Fibroblast of the aortic adventitia (primary cell): ENCODE measurements at places on chromosomes 13 and 19. TPM values are rescaled to one million over a fixed set of nuclear protein-coding genes. Genes with fewer than 3 reads are reported as not detected.
A peak's percentile ranks its signal among the peaks of the same experiment; 100 is the strongest.

GRCh38 chr13:94711561-94712286, 621 bp downstream of the SOX21 start:
- no peak for DNase-seq

DNA sequence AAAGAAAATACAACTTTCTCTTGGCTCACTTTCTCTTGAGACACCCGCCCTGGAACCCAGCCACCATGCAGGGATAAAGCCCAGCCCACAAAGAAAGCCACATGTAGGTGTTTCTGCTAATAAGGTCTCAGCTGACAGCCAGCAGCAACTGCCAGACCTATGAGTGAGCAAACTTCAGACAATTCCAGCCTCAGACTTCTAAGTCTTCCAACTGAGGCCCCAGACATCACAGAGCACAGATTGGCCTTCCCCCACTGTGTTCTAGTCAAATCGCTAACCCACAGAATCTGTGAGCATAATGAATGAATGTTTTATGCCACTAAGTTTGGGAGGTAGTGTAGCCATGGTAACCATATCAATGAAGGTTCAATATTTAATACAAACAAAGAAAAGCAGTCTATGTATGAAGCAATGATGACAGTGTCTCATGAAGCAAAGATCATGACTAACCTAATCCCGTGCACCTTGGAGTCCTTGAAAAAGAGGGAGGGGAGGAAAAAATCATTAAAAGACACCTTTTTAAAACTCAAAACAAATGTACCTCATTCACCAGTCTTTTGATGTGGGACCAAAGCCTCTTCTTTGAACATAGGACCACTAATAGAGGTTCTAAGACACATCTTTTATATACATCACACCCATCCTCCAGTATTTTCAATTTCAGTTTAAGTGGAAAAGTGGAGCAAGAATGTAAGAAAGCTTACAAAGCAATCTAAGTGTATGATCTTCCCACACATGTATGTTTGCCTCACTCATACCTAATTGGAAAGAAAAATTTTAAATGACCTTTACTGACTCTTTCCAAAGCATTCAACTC, 6.2 kb downstream of the MRPS31 start:
- DNase-seq, result peak; percentile 43

GRCh38 chr13:81872581-81872980, 1531.7 kb upstream of the SPRY2 start:
- no peak for DNase-seq

DNA sequence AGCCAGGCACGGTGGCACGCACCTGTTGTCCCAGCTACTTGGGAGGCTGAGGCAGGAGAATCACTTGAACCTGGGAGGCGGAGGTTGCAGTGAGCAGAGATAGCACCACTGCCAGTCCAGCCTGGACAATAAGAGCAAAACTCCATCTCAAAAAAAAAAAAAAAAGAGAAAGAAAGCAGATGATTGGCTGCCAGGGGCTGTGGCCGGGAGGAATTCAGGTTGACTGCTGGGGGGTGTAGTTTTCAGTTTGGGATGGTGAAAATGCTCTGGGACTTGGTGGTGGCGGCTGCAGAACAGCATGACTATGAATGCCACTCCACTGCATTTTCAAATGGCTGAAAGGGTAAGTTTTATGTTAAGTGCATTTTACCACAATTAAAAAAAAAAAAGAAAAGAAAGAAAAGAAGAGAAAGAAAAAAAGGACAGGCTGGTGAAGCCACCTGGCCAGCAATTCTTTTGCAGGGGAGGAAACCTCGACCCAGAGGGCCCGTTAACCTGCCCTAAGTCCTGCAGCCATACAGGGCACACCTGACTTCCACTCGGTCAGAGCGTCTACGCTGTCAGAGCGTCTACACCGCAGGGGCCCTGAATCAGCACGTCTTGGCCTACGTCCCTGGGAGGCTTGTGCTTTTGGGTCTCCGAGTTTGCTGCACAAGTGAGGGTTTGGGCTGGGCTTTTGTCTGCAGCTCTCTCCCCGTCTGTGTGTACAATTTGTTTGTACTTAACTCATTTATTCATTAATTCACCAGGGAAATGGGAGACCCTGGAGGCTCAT, 3.6 kb downstream of the ISOC2 start:
- no peak for DNase-seq

DNA sequence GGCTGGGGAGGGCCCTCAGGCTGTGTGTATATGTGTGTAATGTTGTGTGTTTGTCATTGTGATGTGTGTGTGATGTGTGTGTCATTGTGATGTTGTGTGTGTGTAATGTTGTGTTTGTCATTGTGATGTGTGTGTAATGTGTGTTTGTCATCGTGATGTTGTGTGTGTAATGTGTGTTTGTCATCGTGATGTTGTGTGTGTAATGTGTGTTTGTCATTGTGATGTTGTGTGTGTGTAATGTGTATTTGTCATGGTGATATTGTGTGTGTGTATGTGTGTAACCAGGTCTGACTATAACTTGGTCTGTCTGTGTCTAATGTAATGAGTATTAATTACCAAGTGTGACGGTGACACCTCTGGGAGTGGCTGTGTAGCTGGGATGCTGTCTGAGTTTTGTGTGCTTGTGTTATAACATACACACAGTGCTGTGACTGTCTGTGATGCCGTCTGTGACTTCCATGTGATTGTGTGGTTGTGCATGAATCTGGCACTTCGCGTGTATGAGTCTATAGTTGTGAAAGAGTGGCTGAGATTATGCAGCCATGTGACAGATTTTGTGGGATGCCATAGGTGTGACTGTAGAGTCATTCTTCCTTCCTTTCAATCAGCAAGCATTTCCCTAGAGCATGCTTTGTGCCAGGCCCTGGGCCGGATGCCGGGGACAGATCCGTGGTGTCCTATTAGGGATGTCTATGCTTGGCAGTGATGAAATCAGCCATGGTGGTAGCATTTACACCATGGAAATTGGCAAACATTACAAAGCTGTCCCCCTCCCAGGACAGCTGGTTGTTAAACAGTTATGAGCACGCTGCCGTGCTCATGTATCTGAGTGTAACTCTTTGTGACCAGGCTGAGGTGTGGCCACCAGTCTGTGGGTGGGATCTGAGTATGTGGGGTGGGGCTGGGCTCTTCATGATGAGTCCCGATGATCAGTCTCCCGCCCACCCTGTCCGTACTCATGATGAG, 6.4 kb downstream of the TNFSF14 start:
- no peak for DNase-seq

DNA sequence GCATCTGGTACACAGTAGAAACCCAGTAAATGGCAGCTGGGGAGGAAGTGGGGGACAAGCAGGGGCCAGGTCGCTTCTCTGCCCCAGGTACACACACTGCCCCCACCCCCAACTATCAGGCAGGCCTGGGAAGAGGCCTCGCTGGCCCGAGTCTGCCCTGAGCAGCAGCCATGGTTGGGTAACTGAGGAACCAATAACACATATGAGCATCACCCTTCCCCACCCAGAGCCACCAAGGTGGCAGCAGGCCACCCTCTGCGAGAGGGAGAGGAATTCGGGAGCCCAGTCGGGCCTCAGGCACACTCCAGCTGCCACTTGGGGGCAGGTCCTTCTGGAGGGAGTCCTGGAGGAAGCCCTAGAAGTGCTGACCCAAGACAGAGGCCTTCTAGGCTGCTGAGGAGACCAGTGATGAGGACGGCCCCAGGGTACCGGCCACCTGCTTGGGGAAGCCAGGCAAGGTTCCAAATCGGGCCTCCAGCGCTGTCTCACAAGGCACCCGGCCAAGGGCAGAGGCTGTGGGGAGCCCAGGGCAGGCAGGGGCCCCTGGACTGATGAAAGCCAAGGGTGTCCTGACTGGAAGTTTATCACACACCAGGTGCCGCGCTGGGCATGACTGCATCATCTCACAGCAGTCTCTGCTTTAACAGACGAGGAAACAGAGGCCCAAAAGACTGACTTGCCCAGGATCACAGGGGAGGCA, 14.0 kb upstream of the KPTN start:
- no peak for DNase-seq

DNA sequence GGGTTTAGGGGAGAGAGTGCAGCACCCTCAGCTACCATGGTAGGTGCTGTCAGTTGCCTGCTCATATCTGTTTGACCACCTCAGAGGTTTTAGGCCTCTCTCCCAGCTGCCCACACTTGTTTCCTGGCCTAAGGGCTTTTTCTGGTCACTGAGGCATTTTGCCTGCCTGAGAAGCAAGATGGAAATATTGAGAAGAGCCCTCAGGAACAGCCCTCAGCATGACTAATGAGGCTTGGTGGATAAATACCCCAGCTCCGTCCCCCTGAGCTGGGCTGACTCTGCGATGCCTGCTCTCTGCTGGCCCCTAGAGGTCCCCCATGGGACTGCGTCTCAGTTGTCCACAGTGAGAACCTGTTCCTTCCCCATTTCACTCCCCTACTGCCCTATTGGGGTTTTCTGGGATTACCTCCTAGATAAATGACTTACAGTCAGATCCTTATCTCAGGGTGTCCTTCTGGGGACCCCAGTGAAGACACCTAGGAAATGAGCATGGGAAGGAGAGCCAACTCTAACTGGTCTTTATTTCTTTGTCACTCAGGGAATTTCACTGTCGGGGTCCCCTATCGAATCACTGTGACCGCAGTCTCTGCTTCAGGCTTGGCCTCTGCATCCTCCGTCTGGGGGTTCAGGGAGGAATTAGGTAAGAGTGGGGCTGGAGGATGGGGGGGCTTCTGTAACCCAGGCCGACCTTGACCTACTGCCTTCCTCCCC, 13.3 kb downstream of the PALM3 start:
- no peak for DNase-seq

GRCh38 chr13:24680258-24680920, at the start of gene ATP12A:
ATP12A (plus strand) TSS chr13:24680408; CDS start chr13:24680744, 336 bp downstream.
- no peak for DNase-seq

GRCh38 chr13:35475212-35475959, 1.1 kb downstream of the MAB21L1 start:
- peak; percentile 47 for DNase-seq

DNA sequence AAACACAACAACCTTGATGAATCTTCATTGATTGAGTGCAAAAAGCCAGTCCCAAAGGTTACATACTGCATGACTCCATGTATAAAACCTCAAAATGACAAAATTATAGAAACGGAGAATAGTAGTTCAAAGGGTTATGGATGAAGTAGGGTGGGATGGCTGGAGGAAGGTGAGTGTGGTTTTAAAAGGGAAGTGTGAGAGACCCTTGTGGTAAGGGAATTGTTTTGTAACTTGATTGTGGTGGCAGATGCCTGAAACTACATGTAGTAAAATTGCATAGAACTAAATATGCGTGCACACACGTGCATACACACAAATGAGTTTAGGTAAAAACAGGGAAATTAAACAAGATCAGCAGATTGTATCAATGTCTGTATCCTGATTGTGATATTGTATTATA, 340.7 kb downstream of the MTUS2 start:
- no peak for DNase-seq

CGB2 gene
- not detected in 2 replicates for total RNA-seq

LSR gene
- total RNA-seq, result 0.54 TPM in 1 of 2 replicates, not detected in the other

NCR1 gene
- not detected in 2 replicates for total RNA-seq

RXFP2 gene
- not detected in 2 replicates for total RNA-seq

CD70 gene
- total RNA-seq, result 0.09 TPM in 1 of 2 replicates, not detected in the other
